Adipose tissue (tissue), 3 donors: ENCODE measurements at places on chromosomes 5 and 9. TPM values are rescaled to one million over a fixed set of nuclear protein-coding genes. Genes with fewer than 3 reads are reported as not detected.

The FABP6 gene
- not detected for polyA plus RNA-seq

The ZNF462 gene
- 0.79 TPM for polyA plus RNA-seq

The PCDHGB1 gene
- 0.36 TPM for polyA plus RNA-seq

The SERF1B gene
- 23.6 TPM for polyA plus RNA-seq

The TAF1L gene
- polyA plus RNA-seq, result 0.01 TPM

The RNF44 gene
- polyA plus RNA-seq, result 19.2 TPM

The ZDHHC11B gene
- polyA plus RNA-seq, result 4.4 TPM

The KIF27 gene
- polyA plus RNA-seq, result 1.3 TPM

The CAMK4 gene
- 0.17 TPM for polyA plus RNA-seq

The SPINK7 gene
- polyA plus RNA-seq, result not detected

The ARHGEF28 gene
- 1.9 TPM for polyA plus RNA-seq

The SPATA31A6 gene
- not detected for polyA plus RNA-seq

The EGFL7 gene
- 34.4 TPM for polyA plus RNA-seq

The SCGB3A1 gene
- 1.1 TPM for polyA plus RNA-seq

The NPR3 gene
- 2.3 TPM for polyA plus RNA-seq

The SEMA5A gene
- polyA plus RNA-seq, result 1.5 TPM

The IL3 gene
- polyA plus RNA-seq, result not detected

The PLAC8L1 gene
- polyA plus RNA-seq, result 0.12 TPM

The NPR2 gene
- polyA plus RNA-seq, result 27.1 TPM

The PHYKPL gene
- 76.5 TPM for polyA plus RNA-seq

The RLN1 gene
- polyA plus RNA-seq, result not detected

The MEIKIN gene
- polyA plus RNA-seq, result not detected

The LCP2 gene
- polyA plus RNA-seq, result 21.0 TPM

The GPR150 gene
- not detected for polyA plus RNA-seq

The LCN12 gene
- 0.67 TPM for polyA plus RNA-seq

The CCDC183 gene
- 0.79 TPM for polyA plus RNA-seq

The PLCXD3 gene
- 11.2 TPM for polyA plus RNA-seq
